GM23248 (cell line): ENCODE measurements at places on chromosomes 16 and 17. TPM values are rescaled to one million over a fixed set of nuclear protein-coding genes. Genes with fewer than 3 reads are reported as not detected.
A peak's percentile ranks its signal among the peaks of the same experiment; 100 is the strongest.

Gene GAST
- not detected in 2 replicates for total RNA-seq

Gene PAFAH1B1
- 76.4 and 88.7 TPM in 2 replicates for total RNA-seq

Gene OTOP2
- total RNA-seq = not detected in 2 replicates

Gene KDM8
- total RNA-seq = 1.8 and 2.5 TPM in 2 replicates

Gene ZNF207
- total RNA-seq = 93.1 and 113 TPM in 2 replicates

Gene ZG16B
- total RNA-seq = not detected in 2 replicates

Gene CMTM2
- total RNA-seq = not detected in 2 replicates

Gene SRP68
- total RNA-seq = 28.8 and 38.2 TPM in 2 replicates

Gene SBK1
- total RNA-seq = not detected in 2 replicates

DNA sequence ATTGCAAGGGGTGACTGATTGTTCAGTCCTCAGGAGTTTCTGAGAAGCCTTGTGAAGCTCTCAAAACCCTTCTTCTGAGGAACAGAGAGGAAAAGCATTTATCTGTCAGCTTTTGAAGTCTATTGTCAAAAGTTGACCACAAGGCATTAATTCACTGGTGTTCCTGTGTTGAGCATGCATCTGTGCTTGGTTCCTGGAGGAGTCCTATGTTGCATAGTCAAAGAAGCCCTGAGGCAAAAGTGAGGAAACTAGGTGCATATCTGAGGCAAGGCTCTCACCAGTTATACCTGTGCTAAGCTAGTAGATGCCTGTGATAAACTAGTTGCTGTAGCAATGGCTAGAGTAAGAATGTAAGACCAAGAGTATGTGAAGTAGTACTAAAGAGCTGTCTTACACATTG lies 1.8 kb upstream of the HEATR6 start:
- no peak for DNase-seq

DNA sequence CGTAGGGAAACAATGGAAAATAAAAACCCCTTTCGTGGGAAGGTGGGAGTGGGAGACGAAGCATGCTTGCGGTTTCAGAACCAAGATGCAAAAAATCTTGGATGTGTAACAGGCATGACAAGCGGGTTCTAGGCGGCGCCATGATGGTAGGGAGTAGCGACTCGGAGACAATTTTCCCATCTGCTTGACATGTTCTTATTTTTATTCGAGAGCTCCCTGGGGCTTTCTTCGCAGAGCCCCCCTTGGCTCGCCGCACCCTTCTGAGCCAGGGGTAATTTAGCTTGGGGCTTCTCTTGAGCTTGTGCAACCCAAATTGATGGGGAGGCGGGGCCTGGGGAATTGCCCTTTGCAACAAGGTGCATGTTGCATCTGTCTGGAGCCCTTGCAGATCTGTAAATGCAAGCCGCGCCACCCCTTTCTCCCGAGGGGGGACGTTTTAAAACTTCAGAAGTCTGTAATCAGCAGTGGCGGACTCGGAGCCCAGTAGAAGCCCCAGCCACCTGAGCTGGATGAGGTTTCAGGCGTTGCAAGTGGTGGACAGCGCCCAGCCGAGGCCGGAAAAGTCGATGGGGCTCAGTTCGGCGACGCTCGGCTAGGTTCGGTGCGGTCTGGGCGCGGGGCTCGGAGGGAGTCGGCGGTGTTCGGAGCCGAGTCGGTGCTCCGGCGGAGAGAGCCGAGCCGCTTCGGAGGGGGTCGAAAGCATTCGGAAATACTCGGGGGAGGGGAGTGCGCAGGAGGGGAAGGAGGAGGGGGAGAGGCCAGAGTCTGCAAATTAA lies 2.9 kb downstream of the GNAO1 start:
- DNase-seq = peak; percentile 56

GRCh38 chr17:68906638-68907037 lies 48.6 kb downstream of the ABCA8 start:
- peak; percentile 26 for DNase-seq

GRCh38 chr17:13016881-13017654 lies 759 bp downstream of the ELAC2 start:
- peak; percentile 65 for DNase-seq

DNA sequence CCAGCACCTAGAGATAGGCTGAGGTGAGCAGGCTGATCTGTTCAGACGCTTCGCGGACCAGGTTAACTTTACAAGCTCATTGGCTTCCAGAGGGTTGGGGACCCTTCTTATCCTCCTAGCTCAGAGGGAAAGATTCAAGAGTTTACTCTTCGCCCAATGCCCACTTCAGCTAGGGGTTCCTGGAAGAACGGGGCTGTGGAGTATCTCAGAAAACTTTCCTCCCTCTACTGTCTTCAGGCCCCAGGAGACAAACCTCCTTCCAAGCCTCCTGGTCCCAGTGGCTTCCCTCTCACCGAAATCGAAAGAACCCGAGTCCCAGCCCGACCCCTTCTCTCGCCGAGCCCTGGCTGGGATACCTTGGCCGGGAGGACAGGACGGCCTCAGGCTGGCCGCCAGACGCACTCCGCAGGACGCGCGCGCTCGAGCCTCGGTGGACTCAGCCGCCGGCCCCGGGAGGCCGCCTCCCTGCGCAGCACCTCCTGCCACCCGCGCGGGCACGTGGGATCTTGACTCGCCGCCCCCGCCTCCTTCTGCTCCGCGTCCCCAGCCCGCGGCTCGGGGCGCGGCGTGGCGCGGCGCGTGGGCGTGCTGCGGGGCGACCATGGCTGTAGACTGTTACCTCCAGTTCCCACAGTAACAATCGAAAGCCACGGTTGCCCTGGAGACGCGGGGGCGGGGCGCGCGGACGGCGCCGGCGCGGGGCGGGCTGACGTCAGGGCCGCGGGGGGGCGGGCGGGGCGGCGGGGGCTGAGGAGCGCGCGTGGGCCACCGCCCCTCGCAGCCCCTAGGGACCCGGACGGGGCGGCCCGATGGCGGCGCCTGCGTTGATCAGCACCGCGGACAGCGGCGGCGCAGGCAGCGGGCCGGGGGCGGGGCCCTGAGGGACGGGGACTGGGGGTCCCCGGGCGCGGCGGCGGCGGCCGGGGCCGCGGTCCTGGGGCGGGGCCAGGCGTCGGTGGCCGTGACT lies 5.3 kb upstream of the HIC1 start:
- peak; percentile 93 for DNase-seq

- DNase-seq = peak; percentile 75
These were observed 27.8 kb downstream of the TK2 start for GRCh38 chr16:66521951-66522771.

DNA sequence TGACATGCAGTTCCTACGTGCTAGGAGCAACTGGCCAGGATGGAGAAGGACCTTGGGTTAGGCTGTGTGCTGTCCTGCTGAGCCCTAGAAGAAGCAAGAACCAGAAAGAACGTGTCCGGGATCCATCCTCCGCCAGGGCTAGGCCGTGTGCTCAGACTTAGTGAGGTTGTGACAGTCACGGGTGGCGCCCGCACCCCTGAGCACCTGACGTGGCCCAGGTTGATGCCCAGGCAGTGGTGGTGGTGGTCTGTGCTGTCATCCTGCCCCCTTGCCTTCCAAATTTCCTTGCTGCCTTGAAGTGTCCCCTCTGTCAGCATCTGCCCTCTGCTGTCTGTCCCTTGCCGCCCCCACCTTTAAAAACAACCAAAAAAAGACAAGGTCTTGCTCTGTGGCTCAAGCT lies 4.2 kb upstream of the GSE1 start:
- no peak for DNase-seq

- peak; percentile 22 for DNase-seq
These were observed 34.2 kb downstream of the COPRS start for GRCh38 chr17:31824766-31825360.

DNA sequence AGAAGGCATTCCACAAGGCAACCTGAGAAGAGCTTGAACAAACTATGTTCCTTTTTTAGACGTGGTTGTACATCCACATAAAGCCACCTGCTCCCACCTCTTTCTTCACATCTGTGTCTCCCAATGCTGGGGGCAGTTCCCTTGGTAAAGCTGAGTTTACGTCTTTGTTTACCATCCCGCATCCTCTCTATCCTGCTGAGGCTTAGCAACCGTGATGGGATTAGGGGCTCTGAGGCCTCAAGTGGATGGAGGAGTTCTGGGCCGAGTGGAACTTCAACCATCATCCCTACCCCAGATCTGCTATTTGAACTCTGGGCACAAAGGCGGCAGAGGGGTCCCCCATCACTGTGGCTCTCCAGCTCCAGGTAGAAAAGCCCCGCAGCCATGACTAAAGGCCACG lies 94.2 kb upstream of the CREBBP start:
- no peak for DNase-seq

DNA sequence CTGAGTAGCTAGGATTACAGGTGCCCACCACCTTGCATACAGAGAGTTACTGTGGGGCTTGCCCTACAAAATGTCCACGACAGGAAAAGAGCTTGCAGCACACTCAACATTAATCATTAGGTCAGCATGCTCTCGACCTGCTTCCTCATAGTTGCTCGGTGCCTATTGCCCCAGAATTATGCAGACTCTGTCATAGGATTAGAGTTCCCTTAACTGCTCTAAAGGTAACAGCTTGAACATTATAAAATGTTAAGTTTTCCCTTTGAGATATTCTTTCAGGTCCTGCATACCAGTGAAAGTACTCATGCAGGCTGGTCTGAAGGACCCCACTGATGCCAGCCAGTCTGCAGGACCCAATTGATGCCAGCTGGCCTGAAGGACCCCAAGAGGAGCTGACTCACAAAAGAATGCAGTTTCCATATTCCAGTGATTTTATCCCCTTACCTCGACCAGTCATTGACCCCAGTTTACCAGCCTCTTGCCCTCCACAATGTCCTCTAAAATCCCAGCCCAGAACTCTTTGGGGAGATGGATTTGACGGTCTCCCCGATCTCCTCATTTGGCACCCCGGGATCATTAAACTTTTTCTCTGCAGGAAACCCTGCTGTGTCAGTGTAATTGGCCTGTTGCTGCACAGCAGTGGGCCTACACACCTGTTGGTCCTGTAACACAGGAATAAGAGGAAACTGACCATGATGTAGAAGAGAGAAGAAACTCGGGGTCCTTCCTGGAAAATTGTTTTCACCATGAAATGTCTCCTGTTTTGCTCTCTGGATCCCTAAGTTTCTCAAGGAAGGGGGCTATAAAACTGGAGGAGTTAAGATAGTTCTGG lies 10.6 kb downstream of the ICAM2 start:
- DNase-seq = peak; percentile 64

DNA sequence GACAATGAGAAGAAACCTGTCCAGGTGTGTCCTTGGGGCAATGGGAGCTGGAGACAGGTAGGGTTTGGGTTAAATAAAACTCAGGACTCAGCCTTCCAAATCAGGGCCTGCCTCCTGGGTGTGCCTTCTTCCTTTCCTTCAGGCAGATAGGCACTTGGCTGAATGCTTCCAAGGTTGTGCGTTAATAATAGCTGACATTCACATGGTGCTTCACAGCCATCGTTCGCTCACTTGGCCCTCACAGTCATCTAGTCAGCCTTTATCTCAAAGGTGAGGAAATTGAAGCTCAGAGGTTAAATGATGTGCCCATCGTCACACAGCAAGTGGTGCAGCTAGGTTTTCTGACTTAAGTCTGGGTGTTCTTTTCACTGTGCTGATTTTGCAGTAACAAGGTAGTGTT lies 9.5 kb downstream of the NFE2L1 start:
- no peak for DNase-seq

GRCh38 chr16:72299684-72300243 lies 127.8 kb upstream of the PMFBP1 start:
- DNase-seq = no peak

GRCh38 chr17:19750020-19750572 lies 2.0 kb upstream of the ALDH3A1 start:
- no peak for DNase-seq
